ENCODE measurements at places on chromosomes 6 and 20. TPM values are rescaled to one million over a fixed set of nuclear protein-coding genes. Genes with fewer than 3 reads are reported as not detected.

DNA sequence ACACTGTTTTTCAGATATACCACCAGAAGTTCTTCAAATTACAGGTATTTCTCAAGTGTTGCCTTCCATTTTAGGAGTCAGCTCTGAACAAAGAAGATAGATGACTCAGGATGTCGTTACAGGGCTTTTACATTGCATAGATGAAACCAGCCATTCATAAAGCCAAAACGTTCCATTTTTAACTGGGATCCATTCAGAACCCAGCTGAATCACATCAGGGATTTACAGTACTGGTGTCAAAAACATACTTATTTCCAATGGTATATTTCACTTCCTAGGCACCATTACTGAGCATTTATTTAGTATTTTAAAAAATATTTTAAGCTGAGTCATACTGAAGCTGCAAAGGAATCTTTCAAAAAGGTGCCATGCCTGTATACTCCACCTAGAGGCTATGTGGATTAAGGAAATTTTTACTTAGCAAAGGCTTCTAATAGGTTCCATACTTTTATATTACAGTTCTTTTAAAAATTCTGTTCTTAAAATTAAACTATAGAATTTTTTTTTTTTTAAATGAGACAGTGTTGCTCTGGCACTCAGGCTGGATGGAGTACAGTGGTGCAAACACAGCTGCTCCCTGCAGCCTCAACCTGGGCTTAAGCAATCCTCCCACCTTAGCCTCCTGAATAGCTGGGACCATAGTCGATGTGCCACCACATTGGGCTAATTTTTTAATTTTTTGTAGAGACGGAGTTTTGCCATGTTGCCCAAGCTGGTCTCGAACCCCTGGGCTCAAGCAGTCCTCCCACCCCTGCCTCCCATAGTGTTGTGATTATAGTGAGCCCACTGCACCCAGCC is 2.6 kb downstream of the ASF1A start:
- H3K36me3 ChIP-seq = no peaks in the 10 kb centered on the region
- peaks cover 30% of the 10 kb centered on the region for H3K4me1 ChIP-seq
- no peaks in the 10 kb centered on the region for H3K27me3 ChIP-seq

GRCh38 chr6:15148356-15148946 is 97.4 kb upstream of the JARID2 start:
- no peaks in the 10 kb centered on the region for H3K36me3 ChIP-seq
- no peak overlapping the region for H3K4me3 ChIP-seq
- no peak overlapping the region for H3K27ac ChIP-seq

DNA sequence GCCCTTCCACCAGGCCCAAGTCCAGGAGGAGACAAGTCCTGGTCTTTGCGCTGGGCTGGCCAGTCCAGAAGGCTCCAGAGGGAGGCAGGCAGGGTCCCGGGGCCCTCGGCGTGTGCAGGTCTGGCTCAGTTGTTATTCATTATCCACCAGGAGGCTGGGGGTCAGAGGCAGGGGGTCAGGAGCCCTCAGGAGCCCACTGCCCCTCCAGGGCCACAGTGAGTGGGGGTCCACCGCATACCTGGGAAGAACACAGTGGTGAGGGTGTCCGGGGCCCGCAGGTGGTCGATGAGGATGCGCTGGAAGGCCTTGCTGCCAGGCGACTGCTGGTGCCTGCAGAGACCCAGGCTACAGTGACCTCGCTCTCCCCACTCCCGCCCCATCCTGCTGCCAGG is 4.4 kb upstream of the C20orf144 start:
- no peaks in the 10 kb centered on the region for H3K27me3 ChIP-seq
- peaks cover 31% of the 10 kb centered on the region for H3K4me1 ChIP-seq
- no peak overlapping the region for H3K27ac ChIP-seq
- no peak for DNase-seq
- no peak overlapping the region for H3K4me3 ChIP-seq

- H3K27ac ChIP-seq = peak overlapping the region; percentile 94
- H3K36me3 ChIP-seq = no peaks in the 10 kb centered on the region
These were observed 7.4 kb upstream of the FGD2 start for GRCh38 chr6:36997811-36998722.

DNA sequence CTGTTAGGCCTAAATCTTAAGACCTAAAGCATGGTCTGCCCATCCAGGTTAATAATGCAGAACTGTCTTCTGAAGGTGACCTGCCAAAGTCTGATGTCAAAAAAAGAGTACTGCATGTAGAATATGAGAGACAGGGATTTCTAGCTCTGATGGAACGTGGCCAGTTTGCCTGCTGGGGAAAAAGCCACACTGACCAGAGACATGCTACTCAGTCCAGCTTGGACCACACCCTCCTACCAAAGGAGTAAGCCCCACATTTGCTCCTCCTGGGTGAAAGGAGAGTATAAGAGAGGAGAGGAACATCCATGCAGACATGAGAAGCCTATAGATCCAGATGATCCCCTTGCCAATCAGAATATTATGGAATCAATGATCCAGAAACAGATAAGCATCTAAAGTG is 229.9 kb upstream of the RUNX2 start:
- H3K4me1 ChIP-seq = no peaks in the 10 kb centered on the region
- no peak overlapping the region for H3K27ac ChIP-seq
- H3K4me3 ChIP-seq = no peak overlapping the region
- no peak for DNase-seq

DNA sequence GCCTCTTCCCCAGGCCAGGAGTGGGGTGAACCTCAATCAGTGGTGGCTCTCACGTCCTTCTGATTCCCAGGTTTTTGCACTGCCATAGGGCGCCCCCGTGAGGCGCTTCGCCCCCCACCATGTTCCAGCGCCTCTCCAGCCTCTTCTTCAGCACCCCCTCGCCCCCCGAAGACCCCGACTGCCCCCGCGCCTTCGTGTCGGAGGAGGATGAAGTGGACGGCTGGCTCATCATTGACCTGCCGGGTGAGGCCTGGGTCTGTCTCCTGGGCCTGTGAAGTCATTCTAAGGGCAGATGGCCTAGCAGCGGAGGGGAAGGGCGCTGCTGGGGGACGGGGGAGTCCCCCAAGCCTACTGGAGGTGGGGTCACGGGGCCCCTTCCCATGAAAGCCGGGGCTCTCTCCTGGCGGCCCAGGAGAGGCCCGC is 4.5 kb downstream of the TP53INP2 start:
- peak; percentile 57 for DNase-seq
- H3K4me1 ChIP-seq = peaks cover 33% of the 10 kb centered on the region
- no peaks in the 10 kb centered on the region for H3K27me3 ChIP-seq
- no peak overlapping the region for H3K4me3 ChIP-seq
- H3K36me3 ChIP-seq = no peaks in the 10 kb centered on the region
- peak overlapping the region; percentile 91 for H3K27ac ChIP-seq

DNA sequence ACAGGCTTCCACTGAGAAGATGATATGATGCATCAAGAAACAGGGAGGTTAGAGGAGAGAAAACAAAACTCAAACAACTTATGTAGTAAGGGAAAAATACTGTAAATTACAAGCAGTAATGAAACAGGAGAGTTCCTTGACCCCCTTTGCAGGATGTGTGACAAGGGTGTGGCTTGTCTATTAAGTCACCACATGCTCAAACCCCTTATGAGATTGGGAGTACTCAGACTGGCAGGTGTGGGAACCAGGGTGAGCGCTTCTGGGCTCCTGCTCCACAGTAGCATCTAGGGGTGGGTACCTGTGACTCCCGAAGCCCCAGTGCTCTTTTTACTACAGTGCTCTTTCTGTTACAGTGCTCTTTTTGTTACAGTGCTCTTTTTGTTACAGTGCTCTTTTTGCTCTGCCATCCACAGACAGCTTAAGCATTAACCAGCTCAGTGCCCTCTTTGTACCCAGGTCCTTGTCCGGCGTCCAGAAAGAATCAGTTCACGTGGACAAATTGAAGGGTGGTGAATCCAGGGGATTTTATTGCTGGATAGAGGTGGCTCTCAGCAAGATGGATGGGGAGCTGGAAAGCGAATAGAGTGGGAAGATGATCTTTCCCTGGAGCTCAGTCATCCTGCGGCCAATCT is 28.7 kb downstream of the OLIG3 start:
- H3K4me3 ChIP-seq = no peak overlapping the region
- H3K27me3 ChIP-seq = no peaks in the 10 kb centered on the region
- no peak for DNase-seq
- H3K27ac ChIP-seq = no peak overlapping the region

DNA sequence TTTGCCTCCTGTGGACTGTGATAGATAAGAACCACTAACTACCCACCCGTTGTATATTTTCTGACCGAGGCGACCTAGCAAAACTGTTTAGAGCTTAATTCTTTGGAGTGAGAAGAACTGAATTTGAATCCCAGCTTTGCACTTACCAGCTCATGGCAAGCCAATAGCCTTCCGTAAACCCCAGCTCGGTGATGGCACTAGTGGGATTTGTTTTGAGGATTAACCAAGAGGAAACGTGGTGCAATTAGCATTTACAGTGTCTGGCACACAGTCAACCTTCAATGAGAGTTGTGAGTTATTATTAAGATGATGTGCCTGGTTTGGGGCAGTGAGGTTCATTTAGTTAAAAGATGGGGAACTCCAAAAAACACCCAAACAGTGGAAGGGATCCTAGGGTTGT is 12.3 kb upstream of the DSP start:
- no peak overlapping the region for H3K27ac ChIP-seq
- peaks cover 8% of the 10 kb centered on the region for H3K4me1 ChIP-seq
- DNase-seq = no peak
- H3K4me3 ChIP-seq = no peak overlapping the region

GRCh38 chr6:166474721-166475565 is 92.2 kb upstream of the MPC1 start:
- no peak overlapping the region for H3K27ac ChIP-seq
- no peaks in the 10 kb centered on the region for H3K4me1 ChIP-seq

DNA sequence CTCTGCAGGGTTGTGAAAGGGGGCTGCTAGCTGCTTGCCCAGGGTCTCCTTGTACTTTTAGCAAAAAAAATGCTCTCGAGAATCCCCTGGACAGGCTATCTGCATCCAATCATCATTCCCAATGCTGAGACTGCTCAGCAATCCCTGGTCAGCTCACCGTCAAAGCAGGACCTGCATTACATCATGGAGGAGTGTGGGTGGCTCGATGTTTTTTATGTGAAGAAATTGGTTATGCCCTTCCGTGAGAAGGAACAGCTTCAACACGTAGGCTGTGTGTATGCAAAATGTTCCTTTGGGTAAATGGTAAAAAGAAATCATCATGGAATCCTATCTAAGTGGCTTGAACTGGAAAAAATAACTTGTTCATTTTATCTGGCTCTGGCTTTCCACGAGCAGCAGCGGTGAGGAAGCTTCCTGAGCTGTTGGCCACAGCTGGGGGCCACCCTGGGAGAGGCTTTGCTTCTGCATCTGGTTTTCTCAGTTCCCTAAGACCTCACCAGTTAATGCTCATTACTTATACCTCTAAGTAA is 111.4 kb downstream of the FYN start:
- no peak overlapping the region for H3K4me3 ChIP-seq
- no peaks in the 10 kb centered on the region for H3K27me3 ChIP-seq
- H3K27ac ChIP-seq = no peak overlapping the region
- no peaks in the 10 kb centered on the region for H3K4me1 ChIP-seq

DNA sequence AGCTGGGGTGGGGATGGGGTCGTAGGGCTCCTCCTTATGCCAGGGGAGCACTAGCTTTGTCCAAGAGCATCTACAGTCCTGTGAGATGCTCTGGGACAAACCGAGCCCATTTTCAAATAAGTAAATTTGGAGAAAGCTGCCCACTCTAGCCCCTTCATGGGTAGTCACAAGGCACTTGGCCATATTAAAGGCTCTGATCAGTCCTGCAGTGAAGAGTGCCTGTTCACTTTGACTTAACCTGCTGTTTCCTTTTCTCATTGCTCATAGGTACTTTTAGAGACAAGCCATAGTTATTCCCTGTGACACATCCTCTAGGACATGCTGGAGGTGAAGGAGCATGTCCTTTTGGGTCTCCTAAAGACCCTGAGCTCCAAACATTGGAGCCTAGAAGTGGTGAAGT is 38.4 kb downstream of the FAM110A start:
- H3K27me3 ChIP-seq = no peaks in the 10 kb centered on the region
- no peaks in the 10 kb centered on the region for H3K36me3 ChIP-seq
- H3K27ac ChIP-seq = no peak overlapping the region
- no peak for DNase-seq
- H3K4me1 ChIP-seq = no peaks in the 10 kb centered on the region

DNA sequence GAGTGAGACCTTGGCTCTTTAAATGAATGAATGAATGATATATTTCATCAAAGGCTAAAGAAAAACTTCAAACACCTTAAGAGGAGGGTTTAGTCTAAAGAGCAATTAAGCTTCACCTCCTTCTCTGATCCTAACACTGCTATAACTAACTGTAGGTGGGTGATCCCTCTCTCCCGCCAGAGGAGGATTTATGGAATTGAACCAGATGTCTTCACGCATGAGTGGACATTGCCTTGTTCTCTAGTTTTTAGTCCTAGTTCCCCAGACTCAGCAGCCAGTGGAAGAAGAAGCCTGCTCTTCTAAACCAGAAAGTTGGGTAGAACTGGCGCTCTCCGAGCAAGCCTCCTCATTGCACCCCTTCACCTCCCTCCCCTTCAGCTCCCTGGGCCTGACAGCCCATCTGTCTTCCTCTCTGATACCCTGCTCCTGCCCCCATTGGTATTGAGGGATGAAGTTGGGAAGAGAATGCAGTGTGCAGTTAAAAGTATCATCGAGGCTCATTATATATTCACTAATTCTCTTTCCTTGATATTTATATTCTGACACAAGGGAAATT is 142.7 kb downstream of the ARID1B start:
- H3K4me3 ChIP-seq = no peak overlapping the region
- DNase-seq = no peak
- peaks cover 1% of the 10 kb centered on the region for H3K4me1 ChIP-seq
- H3K36me3 ChIP-seq = no peaks in the 10 kb centered on the region
- no peak overlapping the region for H3K27ac ChIP-seq
- H3K27me3 ChIP-seq = no peaks in the 10 kb centered on the region

GRCh38 chr6:15268137-15268908 is 22.5 kb downstream of the JARID2 start:
- no peak overlapping the region for H3K4me3 ChIP-seq
- DNase-seq = no peak
- H3K27ac ChIP-seq = no peak overlapping the region
- H3K27me3 ChIP-seq = no peaks in the 10 kb centered on the region
- H3K4me1 ChIP-seq = peaks cover 48% of the 10 kb centered on the region

DNA sequence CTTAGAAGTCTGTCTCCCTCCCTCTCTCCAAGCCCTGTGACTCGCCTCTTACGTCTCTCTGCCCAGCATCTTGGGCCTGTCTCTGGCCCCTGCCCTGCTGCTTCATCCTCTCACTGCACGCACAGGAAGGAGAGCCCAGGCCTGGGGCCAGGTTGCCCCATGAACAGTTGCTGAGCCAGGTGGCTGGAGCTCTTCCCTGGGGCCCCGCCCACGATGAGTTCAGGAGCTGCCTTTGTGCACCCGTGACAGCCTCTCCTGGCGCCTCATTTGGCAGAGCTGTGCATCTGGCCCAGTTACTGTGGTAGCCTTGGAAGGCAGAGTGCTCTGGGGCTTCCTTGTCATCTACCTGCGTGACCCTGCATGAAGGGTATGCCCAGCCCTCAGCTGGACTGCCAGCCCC is 44.5 kb downstream of the SLC52A3 start:
- H3K36me3 ChIP-seq = no peaks in the 10 kb centered on the region
- DNase-seq = peak; percentile 13
- no peak overlapping the region for H3K27ac ChIP-seq

Gene EGFL8
- 6.9 TPM for total RNA-seq

Gene GINM1
- total RNA-seq = 25.7 TPM

Gene GJA1
- total RNA-seq = 8.2 TPM

Gene CNBD2
- 23.4 TPM for total RNA-seq

Gene VPS52
- 40.5 TPM for total RNA-seq

All from body of pancreas (tissue), 4 donors.